Epithelial cell of esophagus (primary cell): ENCODE measurements at places on chromosomes 5 and 9.
A peak's percentile ranks its signal among the peaks of the same experiment; 100 is the strongest.

DNA sequence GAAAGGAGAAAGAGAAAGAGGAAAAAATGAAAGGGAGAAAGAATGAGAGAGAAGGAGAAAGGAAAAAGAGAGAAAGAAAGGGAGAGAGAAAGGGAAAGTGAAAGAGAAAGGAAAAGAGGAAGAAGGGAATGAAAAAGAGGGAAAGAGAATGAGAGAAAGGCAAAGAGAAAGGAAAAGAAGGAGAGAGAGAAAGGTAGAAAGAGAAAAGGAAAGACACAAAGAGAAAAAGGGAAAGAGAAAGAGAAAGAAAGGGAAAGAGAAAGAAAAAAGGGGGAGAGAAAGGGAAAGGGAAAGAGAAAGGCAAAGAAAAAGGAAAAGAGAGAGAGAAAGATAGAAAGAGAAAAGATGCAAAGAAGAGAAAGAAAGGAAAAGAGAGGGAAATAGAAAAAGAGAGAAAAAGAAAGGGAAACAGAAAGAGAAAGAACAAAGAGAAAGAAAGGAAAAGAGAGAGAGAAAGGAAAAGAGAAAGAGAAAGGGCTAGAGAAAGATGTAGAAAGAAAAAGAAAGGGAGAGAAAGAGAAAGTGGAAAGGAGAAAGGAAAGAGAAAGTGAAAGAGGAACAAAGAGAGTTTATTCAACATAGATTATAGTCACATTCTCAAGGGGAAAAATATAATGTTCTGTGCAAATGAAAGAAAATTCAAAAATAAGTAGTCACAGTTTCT lies 165.2 kb downstream of the TMEM38B start:
- no peak for DNase-seq

GRCh38 chr5:178074266-178074952 lies 38.9 kb upstream of the N4BP3 start:
- no peak for DNase-seq

DNA sequence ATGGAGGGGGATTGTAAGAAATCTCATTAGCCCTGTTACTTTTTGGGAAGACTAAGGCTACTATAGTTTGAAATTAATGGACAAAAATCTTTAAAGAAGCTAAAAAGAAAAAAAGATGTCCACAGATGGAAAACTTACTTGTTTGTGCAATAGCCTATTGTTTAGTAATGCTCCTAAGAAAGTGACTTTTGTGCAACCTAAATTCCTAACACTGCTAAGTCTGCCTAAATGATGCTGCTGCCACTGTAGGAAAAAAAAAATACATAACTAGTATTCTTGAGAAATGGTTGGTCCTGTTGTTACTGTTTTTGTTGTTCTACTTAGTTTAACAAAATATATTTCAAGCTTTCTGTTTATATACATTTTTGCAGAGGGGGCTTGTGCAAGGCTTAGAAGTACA lies 108.2 kb upstream of the NR3C1 start:
- DNase-seq: no peak

- no peak for DNase-seq
Observed at GRCh38 chr9:121915304-121915625, 177.8 kb downstream of the TTLL11 start.

GRCh38 chr5:1503241-1504068 lies 20.3 kb downstream of the LPCAT1 start:
- DNase-seq: no peak

DNA sequence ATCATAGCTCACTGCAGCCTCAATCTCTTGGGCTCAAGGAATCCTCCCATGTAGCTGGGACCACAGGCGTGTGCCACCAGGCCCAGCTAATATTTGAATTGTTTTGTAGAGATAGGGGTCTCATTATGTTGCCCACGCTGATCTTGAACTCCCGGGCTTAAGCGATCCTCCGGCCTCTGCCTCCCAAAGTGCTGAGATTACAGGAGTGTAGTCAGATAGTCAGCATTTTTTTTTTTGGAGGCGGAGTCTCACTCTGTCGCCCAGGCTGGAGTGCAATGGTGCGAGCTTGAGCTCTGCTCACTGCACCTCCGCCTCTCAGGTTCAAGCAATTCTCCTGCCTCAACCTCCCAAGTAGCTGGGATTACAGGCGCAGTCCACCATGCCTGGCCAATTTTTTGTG lies 1.6 kb upstream of the SAR1B start:
- DNase-seq: no peak

- DNase-seq: peak; percentile 16
Observed at GRCh38 chr5:124043456-124043855, 531.5 kb downstream of the CSNK1G3 start.

DNA sequence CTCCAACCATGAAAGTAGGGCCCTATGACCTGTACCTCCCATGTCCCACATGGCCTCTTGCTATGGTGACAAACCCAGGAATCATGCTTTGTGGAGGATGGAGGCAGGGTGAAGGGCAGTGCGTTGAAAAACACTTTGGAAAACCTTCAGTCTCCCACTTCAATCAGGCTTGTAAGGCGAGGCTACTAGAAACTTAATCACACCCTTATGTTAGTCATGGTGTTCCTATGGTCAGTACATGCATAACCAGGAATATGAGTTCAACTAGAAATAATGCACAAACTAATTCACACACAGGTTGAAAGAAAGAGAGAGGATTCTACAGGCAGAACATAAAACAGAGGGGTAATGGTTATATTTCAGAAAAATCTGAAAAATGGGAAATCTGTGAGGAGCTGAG lies 601.1 kb downstream of the KCTD16 start:
- DNase-seq: peak; percentile 9

DNA sequence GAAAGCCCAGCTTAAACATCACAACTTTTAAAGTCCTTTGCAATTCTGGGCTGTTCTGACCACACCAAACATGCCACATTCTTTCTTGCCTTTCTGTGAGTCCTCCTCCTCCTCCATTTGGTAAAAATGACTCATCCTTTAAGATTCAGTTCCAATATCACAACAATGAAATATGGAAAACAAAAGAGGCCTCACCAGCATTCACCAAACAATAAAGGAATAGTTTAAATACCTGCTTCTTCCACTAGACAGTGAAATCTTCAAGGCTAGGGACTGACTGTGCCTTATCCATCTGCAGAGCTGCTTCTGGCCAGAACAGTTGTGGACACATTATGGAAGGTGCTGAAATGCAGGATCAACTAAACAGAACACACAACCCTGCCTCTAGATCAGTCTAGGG lies 36.0 kb downstream of the NR6A1 start:
- DNase-seq: peak; percentile 66
